Left hindlimb (tissue), 1 donor: ENCODE measurements at places on chromosomes 5 and 9.

DNA sequence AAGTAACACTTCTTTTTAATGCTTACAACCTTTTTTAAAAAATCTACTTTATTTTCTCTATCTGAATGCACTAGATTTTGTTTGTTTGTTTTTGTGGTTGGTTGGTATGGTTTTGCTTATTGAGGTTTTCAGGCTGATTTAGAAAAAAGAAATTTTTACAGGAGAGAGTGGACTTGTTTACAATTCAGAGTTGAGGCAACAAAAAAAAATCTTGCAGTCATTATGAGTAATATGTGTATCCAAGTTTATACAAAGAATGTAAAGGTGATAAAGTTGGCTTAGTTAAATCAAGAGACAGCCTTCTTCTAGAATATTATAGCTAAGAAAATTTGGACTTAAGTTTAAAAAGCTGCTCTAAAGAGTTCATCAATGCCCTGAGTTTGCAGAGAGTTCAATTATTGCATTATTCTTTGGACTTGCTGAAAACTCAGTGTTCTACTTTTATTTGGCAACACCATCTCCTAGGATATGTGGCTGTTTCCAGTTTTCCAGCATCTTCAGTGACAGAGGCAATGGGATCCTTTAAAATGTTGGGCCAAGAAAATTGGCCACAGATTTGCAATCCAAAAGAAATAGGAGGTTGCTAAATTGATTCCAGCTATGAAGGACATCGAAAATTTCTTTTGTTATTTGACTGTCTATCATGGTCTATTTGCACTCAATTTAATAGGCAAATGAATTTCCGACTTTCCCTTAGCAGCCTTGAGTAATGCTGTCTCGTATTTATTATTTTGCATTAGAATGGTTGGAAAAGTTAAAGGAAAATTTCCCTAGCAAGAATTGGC, 10.7 kb downstream of the STK32A start:
- DNase-seq: no peak

GRCh38 chr5:172414531-172415361, 39.6 kb downstream of the SH3PXD2B start:
- peak; percentile 73 for DNase-seq

DNA sequence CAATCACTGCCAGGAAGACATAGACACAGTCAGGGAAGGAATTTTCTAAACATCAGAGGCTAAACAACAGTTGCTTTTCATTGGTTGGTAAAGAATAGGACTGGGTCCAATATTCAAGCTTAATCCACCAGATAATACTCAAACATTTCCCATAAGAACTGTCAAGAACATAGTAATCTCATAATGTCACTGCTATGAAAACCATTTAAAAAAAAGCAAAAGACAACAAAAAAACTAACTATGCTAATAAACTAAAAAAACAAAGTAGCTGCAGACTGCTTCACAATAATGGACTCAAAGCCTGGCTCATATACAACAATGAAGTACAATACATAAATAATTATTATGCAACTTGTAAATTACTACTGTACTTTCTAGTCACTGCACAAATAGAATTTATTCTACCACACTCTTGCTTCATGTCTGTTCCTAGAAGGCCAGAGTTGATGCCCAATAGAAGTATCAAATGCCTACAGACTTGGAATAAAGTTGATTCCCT, 148.7 kb downstream of the MLLT3 start:
- DNase-seq: no peak

- DNase-seq: no peak
Measured at GRCh38 chr5:103293099-103293498, 34.5 kb downstream of the MACIR start.

DNA sequence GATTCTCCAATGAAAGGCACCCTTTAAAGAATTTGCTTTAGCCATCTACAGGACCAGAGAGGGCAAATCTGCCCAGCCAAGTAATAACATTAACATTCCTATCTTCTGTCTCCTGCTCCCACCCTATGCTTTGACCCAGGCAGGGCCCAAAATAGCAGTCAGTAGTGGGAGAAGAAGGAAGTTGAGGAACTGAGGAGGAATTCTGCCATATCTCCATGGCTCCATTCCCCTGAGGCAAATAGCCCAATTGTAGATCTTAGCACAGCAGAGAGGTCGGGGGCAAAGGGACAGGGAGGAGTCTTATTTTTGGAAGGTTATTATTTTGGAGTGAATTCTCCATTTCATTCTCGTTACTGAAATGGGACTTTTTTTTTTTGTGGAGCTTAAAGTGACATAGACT, 111.1 kb upstream of the IFNK start:
- no peak for DNase-seq

DNA sequence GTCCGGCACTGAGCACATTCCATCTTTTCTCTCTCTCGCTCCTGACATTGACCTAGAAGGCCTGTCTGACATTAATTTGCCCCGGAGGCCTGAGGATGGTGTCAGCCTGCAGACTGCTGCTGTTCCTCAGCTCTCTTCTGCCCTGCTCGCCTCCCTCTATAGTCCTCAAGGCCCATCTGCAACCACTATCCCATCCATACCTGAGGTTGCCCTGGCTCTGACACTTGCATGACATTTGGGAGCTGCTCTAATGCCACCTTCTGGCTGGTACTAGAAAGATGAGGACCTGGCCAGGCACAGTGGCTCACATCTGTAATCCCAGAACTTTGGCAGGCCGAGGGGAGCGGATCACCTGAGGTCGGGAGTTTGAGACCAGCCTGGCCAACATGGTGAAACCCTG, 38.6 kb upstream of the GGTA1 start:
- no peak for DNase-seq

- DNase-seq: no peak
Measured at GRCh38 chr9:78289474-78289873, 7.5 kb upstream of the PSAT1 start.

- peak; percentile 47 for DNase-seq
Measured at GRCh38 chr9:87512311-87512710, 14.6 kb downstream of the DAPK1 start.

GRCh38 chr5:72908664-72909063, 47.2 kb upstream of the FCHO2 start:
- DNase-seq: no peak

- no peak for DNase-seq
Measured at GRCh38 chr9:119224431-119224830, 144.8 kb downstream of the BRINP1 start.

DNA sequence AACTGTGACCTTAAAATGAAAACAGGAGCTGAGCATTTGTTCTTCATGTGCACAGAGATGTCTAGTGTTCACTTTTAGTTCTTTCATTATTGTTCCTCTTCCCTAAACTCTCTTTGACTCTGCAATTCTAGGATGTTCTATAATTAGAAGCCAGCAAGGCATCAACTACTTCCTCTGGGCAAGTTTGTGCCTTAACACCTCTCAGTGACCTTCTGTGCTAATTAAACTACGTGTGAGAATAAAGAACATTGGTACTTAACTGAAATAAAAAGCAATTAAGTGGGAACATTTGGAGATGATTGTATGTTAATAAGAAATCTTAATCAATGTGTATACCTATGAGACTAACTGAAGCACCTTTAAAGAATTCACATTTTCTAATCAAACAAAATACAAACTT, 242.8 kb downstream of the RASEF start:
- no peak for DNase-seq

DNA sequence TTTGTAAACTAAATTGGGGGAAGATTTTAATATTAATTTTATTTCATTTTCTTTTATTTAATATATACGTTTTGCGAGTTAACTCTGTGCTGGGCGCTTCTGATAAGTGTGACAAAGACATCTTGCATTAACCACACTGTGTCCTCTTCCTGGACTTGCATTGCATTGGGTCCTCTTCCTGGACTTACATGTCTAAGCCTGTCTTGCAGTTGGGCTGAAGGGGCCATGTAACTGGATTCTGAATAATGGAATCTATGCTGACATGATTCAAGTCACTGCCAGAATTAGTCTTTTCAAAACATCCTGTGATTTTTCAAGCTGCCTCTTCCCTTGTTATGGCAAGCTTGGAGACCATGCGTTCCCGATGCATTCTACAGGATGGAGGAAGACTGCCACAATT, 122.6 kb downstream of the TRIM32 start:
- no peak for DNase-seq

DNA sequence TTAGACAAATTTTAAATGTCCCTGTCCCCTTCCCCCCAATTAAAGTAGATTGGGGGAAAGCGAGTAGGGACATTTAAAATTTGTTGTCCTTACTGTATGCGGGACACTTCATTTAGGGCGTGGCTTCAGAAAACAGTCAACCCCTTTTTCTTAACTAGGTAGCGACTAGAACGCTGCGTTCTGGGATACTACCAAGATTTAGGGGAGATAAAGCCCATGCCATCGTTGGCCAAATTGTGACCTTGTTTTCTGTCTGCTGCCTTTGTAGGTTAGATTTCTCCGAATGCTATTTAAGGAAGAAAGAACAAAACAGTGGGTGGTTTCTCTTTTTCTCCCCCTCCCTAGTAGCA, 1.2 kb downstream of the CKS2 start:
- no peak for DNase-seq

DNA sequence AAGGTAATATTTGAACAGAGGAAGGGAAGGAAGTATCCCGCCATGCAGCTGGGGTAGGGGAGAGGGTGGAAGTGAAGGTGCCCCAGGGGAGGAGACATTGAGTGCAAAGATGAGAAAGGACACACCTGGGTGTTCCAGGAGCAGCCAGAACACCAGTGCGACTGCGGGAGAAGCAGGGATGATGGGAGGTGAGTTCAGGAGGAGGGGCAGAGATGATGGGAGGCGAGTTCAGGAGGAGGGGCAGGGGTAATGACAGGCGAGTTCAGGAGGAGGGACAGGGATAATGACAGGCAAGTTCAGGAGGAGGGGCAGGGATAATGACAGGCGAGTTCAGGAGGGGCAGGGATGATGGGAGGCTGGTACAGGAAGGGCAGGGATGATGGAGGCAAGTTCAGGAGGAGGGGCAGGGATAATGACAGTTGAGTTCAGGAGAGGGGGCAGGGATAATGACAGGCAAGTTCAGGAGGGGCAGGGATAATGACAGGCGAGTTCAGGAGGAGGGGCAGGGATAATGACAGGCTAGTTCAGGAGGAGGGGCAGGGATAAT, 17.2 kb upstream of the SPOCK1 start:
- DNase-seq: no peak

DNA sequence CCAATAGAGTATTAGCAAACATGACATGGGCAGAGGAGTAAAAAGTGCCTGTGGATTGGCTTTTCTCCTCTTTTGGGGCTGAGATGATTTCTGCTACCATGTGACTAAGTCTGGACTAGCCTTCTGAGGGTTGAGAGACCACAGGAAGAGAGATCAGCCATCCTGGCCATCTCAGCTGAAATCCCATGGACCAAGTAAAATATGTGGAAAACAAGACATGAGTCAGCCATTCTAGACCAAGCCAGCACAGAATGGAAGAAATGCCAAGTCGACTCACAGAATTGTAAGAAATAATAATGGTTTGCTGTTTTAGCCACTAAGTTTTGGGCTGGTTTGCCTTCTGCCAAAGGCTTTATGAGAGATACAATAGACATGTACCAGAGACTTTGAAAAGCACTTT, 377.8 kb downstream of the CHSY3 start:
- DNase-seq: no peak

GRCh38 chr9:108339251-108339650, 516.5 kb downstream of the ACTL7B start:
- no peak for DNase-seq

GRCh38 chr9:18442629-18443491, 31.1 kb upstream of the ADAMTSL1 start:
- peak; percentile 77 for DNase-seq

GRCh38 chr9:129344641-129345495, 166.8 kb upstream of the IER5L start:
- peak; percentile 10 for DNase-seq

DNA sequence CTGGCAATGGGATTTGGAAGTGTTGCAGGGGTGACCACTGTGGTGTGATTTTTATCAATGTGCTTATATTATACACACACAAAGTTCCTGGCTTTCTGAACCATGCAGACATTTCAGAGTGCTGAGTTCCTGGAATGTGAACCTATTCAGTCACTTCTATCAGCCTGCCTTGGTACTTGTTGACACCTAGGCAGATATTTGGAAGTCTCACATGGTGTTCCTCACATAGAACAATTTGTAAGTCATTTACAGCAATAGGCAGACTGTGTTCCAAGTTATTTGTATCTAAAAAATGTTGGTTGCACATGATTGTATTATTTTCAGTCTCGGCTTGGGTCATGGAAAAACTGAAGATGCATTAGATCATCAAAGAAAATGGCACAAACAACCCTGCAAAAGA, 182.2 kb downstream of the SREK1 start:
- DNase-seq: no peak

GRCh38 chr9:78089111-78089510, 57.5 kb upstream of the GNAQ start:
- no peak for DNase-seq

- DNase-seq: no peak
Measured at GRCh38 chr5:171223927-171224326, 85.1 kb upstream of the TLX3 start.

- no peak for DNase-seq
Measured at GRCh38 chr5:163439092-163439425, 1.7 kb downstream of the CCNG1 start.

- DNase-seq: peak; percentile 51
Measured at GRCh38 chr5:164235300-164235891, 730.0 kb downstream of the MAT2B start.

- no peak for DNase-seq
Measured at GRCh38 chr5:17604951-17605350, 968 bp downstream of the TAF11L11 start.

DNA sequence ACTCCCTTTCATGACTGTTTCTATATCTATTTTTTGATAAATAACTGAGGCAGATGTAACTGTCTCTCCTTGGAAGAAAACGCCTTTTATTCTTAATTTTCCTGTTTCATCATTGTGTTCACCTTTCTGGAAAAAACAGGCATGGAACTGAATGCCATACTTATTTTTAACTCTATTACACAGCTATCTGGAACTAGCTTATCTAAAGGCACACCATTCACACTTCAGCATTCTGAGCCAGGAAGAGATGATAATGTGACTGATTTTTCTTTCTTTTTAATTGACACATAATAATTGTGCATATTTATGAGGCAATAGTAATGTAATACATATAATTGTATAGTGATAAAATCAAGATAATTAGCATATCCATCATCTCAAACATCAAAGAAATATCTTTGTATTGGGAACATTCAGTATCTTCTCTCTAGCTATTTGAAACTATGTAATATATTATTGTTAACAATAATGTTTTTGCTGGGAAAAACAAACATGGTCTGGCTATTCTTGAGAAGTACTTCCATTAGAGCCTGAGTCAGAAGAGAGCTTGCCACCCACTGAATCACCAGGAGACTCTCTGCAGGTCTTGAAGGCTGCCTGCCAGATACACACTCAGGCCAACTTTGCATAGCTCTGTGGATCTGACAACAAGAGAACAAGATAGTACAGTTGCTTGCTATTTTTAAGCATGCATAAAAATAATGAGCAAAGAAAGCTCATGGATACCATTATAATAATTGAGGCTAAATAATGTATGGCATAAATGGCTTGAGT, 501.0 kb upstream of the EDIL3 start:
- no peak for DNase-seq

- DNase-seq: no peak
Measured at GRCh38 chr5:40321514-40321913, 358.2 kb upstream of the PTGER4 start.

DNA sequence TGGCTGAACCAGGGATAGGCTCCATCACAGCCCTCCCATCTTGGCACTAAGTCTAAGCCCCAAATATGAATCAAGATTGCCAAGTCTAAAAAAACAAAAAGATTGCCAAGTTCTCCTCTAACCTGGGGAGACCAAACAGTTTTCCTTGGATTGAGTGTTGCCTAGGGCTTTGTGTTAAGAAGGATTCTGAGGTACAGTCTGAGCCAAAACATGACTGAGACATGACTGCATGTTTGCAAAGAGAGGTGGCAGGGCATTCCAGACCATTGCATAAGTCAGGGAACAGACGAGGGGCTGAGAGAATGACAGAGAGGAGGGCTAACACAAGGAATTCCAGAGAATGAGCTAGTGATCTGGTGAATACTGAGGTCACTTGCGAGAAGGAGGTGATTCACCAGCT, 11.4 kb downstream of the LAMC3 start:
- no peak for DNase-seq
